ENCODE measurements at places on chromosomes 12 and 14.

GRCh38 chr12:55946553-55946952, 15.6 kb downstream of the DGKA start:
- no peak for DNase-seq

- no peak for DNase-seq
Measured at GRCh38 chr14:95818581-95818980, 58.1 kb upstream of the TUNAR start.

GRCh38 chr12:124457287-124458219, 109.9 kb downstream of the NCOR2 start:
- peak; percentile 27 for DNase-seq

- no peak for DNase-seq
Measured at GRCh38 chr12:51023625-51024382, 2.4 kb downstream of the SLC11A2 start.

- DNase-seq, result no peak
Measured at GRCh38 chr14:44640416-44640815, 133.3 kb upstream of the FSCB start.
